ENCODE measurements at places on chromosomes 3 and 15.

DNA sequence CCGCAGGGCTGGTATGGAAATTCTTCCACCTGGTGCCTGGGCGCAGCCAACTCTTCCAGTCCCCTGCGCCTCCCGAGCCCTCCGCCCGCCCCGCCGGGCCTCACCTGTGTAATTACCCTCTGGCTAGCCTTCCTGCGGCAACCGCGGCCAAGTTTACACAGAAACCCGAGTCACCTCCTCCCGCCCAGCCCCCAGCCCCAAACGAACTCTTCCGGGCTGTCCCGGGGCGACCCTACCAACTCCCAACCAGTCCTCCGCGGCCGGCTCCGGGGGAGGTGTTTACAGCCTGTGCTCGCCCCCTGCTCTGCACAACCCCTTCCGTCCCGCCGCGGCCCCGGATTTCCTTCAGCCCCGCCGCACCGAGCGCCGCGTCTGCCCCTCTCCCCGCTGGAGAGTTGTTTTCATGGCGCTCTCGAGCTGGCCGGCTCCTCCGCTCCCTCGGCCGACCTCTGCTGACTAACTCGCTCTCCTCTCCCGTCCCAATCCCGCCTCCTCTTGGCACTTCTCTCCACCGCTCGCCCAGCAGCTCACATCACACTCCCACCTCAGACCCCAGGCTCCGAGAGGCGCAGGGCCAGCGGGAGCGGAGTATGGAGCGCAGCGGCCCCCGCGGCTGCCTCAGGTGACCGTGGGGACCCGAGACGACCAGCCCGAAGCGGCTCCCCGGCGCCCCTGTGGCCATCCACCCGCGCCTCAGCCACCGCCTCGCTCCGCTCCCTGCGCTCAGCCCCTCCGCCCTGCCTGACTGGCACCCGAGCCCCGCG, 538 bp downstream of the ATOSA start:
- peak; percentile 16 for DNase-seq

DNA sequence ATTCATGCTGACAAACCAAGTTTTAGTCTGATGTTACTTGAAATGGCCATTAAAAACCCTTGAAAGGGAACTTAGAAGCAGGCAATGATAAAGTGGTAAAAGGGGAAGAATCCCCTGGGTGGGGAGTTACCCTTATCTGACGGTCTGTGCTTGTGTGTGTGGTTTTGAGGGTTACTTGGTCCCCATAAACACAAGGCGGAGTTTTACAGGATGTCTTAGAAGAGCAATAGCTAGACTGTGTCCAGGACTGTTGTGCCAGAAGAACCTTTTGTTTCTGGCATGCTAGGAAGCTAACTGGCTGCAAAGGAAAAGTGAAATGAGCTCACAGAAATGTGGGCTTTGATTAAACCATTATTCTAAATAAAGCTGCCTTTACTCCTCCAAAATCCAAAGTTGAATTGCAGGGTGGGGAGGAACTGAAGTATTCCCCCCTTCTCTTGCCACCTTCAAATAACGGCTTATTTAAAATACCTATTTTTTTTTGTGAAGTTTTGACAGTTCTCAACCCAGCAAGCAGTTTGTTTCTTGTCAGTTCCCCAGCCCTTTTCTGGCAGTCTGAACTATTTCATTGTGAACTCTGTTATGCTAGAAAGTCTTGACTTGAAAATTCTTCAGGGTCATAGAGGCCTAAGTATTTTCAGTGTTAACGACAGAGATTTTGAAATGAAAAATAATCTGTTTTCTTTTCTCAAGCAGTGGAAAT, 443.5 kb downstream of the OTOL1 start:
- DNase-seq: no peak

DNA sequence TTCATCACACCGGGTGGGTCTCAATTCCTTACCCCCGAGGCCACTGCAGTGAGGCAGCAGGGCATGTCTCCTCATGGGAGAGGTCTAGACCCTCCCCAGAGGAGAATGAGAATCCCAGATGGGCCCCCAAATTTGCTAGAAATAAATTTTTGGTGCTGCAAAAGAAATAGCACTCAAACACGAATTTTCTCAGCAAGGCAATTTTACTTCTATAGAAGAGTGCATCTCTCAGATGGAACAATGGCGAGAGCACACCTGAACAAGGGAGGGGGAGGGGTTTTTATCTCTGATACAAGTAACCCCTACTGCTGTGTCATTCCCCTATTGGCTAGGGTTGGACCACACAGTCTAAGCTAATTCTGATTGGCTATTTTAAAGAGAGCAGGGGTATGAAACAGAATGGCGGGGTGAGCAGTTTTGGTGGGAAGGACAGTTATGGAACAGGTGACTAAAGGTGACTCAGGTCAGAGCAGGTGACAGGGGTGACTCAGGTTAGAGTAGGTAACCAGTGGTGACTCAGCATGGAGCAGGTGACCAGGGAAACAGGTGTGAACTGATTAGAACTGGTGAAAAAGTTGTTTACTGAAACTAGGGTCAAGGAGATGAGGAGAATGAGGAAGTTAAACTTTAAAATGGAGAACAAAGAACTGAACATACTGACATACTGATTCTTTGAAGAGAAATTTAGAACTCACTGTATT, 93.0 kb upstream of the WNT7A start:
- DNase-seq: no peak

GRCh38 chr3:11199902-11200845, 45.9 kb downstream of the HRH1 start:
- no peak for DNase-seq

- no peak for DNase-seq
Measured at GRCh38 chr15:83866692-83867091, 212.8 kb downstream of the ADAMTSL3 start.

DNA sequence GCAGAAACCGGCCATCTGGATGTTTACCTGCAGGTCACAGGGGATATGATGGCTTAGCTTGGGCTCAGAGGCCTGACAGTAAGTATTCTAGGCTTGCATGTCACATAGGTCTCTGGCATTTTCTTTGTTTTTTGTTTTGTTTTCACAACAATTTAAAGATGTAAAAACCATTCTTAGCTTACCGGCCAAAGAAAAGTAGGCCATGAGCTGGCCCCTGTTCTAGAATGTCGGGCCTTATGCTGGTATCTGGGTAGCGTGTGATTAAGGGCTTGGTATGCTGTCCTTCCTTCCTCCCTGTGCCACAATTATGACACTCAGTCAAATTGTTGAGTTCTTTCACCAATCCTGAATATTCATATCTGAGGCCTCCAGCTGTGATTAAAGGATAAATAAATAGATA, 40.2 kb downstream of the C3orf85 start:
- DNase-seq: no peak

DNA sequence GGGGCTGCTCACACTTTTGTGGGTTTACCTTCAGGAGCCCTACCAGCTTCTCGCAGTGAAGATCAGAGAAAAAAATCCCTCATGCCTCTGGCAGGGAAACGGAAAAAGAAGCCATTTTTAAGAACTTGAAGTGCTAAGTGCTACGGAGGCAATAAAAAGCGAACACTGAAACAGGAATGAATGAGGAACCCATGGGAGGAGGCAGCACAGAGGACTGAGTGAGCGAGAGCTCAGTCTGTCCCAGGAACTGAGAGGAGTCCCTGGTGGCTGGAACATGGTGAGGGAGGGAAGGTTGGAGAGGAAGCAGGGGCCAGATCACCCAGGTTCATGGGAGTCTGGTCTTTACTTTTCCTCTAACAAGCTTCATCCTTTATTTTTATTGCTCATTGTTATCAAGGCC, 228.1 kb upstream of the PROK2 start:
- DNase-seq: no peak

GRCh38 chr3:187264021-187264420, 27.5 kb downstream of the MASP1 start:
- DNase-seq: no peak

GRCh38 chr3:11591391-11592282, 52.1 kb downstream of the VGLL4 start:
- no peak for DNase-seq

GRCh38 chr3:63493101-63493500, 159.4 kb upstream of the SNTN start:
- DNase-seq: no peak

- DNase-seq: no peak
Measured at GRCh38 chr3:126753191-126754160, 49.4 kb downstream of the CHCHD6 start.

Measured in stimulated activated CD4-positive, alpha-beta T cell treated with anti-CD3 and anti-CD28 coated beads, TNF-alpha, amount 100 ng/mL, for 24 hours (primary cell).